ENCODE measurements at places on chromosomes 2 and 18.

GRCh38 chr2:118945881-118946280 lies 3.9 kb downstream of the MARCO start:
- no peak for DNase-seq
- H3K4me3 ChIP-seq, result no peak overlapping the region
- H3K27ac ChIP-seq, result no peak overlapping the region
- H3K4me1 ChIP-seq, result no peaks in the 10 kb centered on the region

DNA sequence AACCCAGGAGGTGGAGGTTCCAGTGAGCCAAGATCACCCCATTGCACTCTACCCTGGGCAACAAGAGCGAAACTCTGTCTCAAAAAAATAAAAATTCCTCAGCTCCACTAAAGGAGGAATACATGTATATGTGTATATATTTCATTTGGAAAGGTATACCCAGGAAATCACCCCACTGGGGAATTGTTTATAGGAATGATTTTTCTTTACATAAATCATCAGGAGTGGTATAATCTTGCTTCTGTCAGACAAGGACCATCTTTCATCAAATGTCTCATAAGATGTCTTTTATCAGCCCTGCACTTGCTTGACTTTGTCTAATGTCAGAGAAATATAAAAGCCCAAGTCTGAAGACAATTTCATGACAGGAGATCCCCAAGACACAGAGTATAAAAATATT lies 709.1 kb downstream of the LRRTM4 start:
- no peak for DNase-seq
- no peaks in the 10 kb centered on the region for H3K36me3 ChIP-seq
- H3K27me3 ChIP-seq, result no peaks in the 10 kb centered on the region
- no peak overlapping the region for H3K27ac ChIP-seq
- H3K4me1 ChIP-seq, result no peaks in the 10 kb centered on the region

DNA sequence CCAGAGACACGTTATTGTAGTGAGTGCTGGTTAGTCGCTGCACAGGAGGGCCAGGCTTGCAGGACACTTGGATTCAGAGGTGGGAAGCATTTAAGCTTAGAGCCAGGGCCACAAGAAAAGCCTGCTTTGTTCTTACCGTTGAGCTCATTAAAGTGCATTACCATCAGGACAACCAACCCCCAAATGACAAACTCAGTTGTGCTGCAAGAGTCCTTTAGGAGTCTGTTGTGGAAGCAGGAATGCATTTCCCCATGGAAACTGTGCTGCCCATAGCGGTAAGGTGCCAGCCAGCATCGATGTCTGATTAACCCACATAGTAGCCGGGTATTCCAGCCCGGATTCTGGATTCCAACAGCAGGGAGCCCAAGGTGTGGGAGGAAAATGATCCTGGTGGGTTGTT lies 23.4 kb upstream of the REEP1 start:
- no peaks in the 10 kb centered on the region for H3K36me3 ChIP-seq
- DNase-seq, result no peak
- no peak overlapping the region for H3K4me3 ChIP-seq
- H3K27me3 ChIP-seq, result no peaks in the 10 kb centered on the region

GRCh38 chr2:206831442-206831995 lies 66.1 kb downstream of the FASTKD2 start:
- H3K27me3 ChIP-seq, result no peaks in the 10 kb centered on the region
- peaks cover 3% of the 10 kb centered on the region for H3K4me1 ChIP-seq
- no peaks in the 10 kb centered on the region for H3K36me3 ChIP-seq
- H3K4me3 ChIP-seq, result no peak overlapping the region
